Activated CD4-positive, alpha-beta T cell treated with anti-CD3 and anti-CD28 coated beads for 48 hours (primary cell): ENCODE measurements at places on chromosomes 16 and 17.

GRCh38 chr17:73396431-73397277 is 84.9 kb upstream of the CDC42EP4 start:
- DNase-seq = no peak

DNA sequence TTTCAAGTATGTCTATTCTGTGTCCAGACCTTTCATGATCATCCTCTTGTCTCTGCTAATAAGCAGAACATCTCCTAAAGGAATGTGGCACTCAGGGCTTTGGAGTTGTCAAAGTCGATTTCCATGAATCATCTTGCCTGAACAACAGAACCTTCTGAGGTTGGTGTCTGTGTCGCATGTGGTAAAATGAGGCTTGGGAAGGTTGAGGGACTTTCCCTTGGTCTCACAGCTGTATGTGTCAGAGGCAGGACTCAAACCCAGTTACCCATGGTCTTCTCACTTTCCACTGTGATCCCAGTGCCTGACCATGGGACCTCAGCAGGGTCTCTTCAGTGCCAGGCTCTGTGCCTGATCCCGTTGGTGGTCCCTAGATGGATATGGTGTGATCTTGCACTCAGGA is 4.2 kb upstream of the GPRC5B start:
- DNase-seq = no peak

DNA sequence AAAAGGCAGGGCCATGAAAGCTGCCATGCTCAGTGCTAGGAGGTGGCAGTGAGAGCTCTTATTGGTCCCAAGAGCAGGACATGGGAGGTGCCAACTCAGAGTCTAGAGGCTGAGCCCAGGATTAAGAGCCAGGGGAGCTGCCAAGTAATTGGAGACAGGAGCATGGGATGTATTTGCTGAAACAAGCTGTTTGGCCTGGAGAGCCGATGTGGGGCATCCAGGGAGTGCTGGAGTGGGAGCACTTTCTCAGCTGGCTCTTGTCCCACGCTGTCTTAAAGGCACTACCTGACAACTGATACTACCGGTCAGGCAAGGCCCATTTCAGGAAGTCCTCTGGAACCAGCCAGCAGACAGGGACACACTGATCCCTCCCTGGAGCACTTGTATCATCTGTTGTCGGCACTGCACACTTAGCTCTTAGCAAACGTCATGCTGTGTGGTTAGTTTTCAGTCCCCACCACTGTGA is 19.3 kb downstream of the ANKFN1 start:
- no peak for DNase-seq

GRCh38 chr16:86893506-86893905 is 315.2 kb downstream of the FOXL1 start:
- DNase-seq = no peak
